NCI-H2107 (cell line): ENCODE measurements at places on chromosomes 2 and 18.

GRCh38 chr18:76357585-76358260 is 137.3 kb downstream of the ZNF516 start:
- DNase-seq, result no peak

- DNase-seq, result no peak
These were observed 69.2 kb downstream of the TNS1 start for GRCh38 chr2:217933617-217933993.

- DNase-seq, result no peak
These were observed 701.9 kb upstream of the LINC00305 start for GRCh38 chr18:64850791-64851190.

DNA sequence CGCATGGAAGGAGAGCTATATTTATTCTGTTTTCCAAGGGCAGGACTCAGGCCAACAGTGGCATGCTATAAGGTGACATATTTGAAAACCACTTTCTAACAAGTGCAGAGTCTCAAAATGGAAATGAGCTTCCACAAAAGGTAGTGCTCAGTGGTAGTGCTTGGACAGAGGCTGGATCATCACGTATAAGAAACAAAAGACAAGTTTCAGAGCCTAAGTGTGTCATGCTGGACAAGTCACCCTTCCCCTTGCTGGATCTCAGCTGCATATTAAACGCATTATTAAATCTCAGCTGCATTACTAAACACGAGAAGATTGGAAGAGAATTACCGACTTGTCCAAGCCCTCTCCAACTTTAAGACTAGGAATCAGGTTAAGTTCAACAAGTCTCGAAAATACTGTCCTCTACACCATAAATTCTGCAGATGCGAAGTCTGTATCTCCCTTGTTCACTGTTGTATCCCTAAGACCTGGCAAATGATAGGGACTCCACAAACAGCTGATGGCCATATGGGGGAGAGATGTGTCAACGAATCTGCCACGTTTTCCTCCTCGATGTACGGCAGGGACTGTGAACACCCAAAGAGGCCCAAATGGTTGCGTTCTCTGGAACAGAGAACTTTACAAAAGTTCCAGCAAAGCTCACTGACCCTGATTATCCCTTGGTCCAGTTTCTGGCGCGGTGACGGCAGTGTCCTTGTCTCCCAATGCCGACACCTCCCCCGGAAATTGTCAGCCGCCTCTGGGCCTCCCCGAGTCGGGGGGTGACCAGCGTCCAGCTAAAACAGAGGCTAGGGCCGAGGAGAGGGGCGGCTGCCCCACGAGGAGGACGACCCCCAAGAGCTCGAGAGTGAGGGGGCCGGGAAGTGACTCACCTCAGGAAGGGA is 611 bp downstream of the NOL10 start:
- no peak for DNase-seq

GRCh38 chr2:74876081-74876886 is 42.4 kb downstream of the HK2 start:
- peak; percentile 27 for DNase-seq

DNA sequence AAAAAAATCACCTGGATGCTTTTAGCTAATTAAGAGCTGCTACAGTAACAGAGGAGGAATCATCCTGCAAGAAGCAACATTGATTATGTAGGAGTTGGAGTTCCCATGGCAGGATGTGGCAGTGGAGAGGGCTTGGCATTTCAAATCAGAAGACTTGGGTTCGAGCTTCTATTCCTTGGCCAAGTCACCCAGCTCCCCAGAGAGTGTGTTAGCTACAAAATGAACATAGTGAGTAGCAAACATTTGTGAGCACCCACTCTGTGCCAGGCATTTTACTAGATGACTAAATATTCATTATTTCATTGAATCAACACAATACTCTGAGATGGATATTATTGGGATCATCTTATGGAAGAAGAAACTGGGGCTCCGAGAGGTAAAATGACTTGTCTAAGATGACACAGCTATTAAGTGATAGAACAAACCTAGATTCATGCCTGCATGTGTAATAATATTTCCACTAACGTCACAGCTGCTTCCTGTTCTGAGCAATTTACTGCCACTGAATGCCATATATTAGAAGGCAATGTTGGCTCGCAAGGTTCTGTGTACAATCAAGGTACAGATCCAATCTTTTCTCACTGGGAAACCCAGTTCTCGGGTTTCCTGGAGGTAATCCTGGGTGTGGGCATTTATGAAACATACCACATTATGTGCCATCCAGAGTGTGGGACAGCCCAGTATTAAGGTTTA is 18.0 kb downstream of the NTSR2 start:
- no peak for DNase-seq
